Stimulated activated CD4-positive, alpha-beta T cell treated with anti-CD3 and anti-CD28 coated beads, Interleukin-1b, Interleukin-23, amount 100 ng/mL, for 48 hours (primary cell): ENCODE measurements at places on chromosomes 1 and 21.

GRCh38 chr1:181356505-181357340 is 126.6 kb upstream of the CACNA1E start:
- no peak for DNase-seq

- DNase-seq, result no peak
Measured at GRCh38 chr21:33238565-33239255, 9.0 kb downstream of the IFNAR2 start.

DNA sequence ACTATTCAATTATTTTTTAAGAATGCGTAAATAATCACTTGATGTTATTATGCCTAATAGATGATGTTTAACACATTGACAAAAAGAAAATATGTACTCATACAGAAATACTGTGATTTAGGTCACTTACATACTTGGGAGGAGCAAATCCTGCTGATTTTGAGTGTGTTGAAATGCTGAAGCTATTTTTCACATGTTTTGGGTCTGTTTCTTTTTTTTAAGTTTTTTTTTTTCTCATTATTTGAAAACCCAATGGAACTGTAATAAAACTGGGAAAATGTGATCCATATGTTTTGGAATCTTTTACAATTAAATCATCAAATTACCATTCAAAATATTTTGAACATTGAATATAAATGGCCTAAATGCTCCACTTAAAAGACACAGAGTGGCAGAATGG is 366.2 kb upstream of the ADAMTS5 start:
- DNase-seq, result no peak

DNA sequence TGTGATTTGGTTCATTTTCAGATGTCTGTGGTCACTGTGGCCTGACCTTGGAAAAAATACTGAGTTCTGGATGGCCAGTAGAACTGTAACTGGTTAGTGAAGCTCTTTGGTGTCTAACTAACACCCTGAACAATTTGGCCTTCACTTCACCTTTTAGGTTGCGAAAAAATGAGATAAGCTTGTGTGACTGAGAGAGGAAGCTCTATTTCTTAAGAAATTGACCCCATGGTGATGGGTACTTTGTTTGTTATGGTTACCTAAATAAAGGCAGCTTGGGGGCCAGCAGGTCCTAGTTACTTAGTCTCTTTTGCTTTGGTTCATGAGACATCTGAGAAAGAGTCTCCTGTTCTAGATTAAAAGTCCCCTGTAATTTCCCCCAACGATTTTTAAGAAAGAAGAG is 181.6 kb downstream of the ZNF326 start:
- no peak for DNase-seq

- no peak for DNase-seq
Measured at GRCh38 chr21:16891821-16892220, 621.0 kb upstream of the CXADR start.

DNA sequence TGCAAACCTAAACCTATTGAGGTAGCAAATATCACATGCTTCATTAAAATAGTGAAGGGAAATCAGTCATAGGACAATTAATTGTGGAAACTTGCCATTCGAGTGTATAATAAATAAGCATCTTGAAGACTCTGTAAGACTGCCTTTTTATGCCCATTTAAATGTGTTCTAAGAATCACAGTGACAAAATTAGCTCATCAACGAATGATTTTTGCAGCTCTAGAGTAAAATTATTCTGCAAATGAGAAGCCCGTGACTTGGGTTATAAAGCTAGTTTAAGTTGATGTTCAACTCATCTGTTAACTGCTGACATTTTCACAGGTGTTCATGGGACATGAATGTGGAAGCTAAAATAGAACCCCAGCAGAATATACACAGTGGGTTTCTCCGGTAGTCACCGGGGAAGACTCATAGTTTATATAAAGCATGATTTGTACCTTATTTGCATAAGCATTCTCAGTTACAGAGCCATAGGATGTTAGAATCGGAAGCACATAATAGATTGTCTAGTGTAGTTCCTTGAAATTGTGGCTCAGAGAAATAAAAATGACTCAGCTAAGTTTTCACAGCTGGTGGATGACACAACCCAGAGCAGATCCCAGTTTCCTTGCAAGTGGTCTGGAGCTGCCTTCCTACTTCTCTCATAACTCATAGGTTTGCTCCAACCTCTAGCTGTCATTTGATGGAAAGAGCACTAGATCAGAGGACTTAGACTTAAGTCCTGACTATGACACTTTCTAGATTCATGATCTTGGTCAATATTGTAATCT is 107.3 kb downstream of the UCHL5 start:
- no peak for DNase-seq

DNA sequence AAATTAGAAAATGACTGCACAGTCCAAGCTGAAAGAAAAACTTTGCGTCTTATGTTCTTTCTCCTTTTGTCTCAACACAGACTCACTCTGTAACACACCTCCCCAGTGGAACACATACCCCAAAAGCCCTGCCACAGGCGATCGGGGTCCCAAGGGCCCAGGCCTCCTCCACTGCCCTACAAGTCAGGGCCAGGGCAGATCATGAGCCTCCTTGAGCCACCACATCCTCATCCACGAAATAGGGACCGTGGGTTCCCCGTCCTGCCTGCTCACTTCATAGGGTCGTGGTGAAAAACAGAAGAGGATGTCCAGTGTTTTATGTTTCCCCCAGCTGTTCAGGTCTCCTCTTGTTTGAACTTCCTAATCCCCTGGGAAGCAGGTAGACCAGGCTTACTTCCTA is 116.7 kb downstream of the KCNN3 start:
- no peak for DNase-seq

- no peak for DNase-seq
Measured at GRCh38 chr1:55868026-55868425, 652.9 kb upstream of the USP24 start.

- DNase-seq, result no peak
Measured at GRCh38 chr1:243984788-243985187, 66.3 kb upstream of the ZBTB18 start.

DNA sequence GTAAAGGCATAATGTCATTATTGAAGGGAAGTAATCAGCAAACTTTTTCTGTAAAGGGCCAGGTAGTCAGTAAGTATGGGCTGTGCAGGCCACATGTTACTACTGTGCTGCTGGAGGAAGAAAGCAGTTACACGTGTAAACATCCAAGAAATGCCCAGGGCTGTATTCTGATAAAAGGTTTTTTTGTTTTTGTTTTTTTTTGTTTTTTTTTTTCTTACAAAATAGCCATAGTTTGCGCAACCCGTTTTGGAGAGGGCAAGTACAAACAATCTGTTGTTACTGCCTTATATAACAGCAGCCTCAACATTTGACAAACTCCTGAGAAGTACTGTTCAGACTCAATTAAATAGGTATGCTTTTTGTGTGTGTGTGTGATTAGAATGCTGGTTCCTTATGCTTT is 26.7 kb upstream of the MTMR11 start:
- no peak for DNase-seq

DNA sequence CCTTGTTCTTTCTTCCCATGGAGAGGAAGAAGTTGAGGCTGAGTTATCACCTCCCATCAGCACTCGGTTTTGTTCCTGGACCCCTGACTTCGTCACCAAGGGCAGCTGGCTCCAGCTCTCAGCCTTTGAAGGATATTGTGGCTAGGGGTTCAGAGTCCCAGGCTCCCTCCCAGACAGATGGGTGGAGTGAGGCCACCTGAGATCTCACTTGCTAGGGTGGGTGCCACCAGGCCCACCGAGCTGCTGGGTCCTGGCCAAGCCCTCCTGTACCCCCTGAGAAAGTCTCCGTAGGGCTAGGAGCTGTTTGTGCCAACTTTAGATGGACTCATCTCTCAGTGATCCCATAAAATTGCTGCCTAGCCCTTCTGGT is 6.9 kb downstream of the MX2 start:
- no peak for DNase-seq

DNA sequence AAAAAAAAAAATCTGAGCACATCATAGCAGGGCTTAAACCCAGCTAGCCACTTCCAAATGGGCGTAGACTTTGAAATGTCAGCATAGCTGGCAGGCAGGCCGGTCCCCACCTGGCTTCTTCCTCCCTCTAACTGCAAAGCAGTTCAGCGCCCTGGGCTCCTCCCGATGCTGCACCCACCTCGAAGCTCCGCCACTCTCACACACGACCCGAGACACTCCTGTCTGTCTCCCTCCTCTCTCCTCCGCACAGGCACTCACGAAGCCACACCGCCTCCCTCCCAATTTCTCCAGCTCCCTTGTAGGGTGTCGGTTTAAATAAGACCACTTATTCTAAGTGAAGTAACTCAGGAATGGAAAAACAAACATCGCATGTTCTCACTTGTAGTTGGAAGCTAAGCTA is 301.3 kb downstream of the NPHP4 start:
- no peak for DNase-seq

DNA sequence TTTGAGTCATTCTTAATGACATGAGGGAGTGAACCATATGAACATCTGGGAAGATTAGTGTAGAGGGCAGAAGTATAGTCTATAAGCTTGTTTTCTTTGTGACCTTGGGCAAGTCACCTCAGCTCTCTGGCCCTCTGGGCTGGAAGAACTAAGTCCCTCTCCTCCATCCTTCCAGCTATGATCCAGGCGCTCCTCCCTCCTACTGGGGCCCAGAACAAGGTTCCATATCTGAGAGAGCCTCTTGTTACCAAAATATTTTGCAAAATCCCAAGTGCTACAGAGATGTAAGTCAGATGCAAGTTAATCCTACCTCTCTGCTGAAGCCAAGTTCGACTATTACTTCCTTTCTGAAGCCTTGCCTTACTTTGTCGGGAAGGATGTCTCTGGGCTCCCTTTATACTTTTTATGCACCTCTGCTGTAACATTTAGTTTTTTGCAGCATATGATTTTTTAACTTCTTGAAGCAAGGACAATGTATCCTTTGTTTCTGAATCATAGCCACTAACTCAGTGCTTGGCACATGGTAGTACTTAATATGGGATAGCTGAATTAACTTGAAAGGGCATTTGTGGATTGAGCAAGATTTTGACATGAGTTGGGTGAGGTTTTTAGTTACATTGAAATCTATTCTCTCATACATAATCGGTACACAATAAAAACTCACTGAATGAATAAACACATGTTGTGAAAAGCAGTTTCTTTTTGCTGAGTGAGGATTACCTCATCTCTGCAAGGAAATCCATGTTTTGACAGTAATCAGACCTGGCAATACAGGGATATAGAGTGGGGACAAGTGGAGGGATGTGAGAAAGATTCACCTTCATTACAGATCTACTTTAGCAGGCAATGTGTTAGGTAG is 54.7 kb upstream of the BEND5 start:
- no peak for DNase-seq

- DNase-seq, result no peak
Measured at GRCh38 chr1:171220581-171221054, 27.7 kb upstream of the FMO1 start.

DNA sequence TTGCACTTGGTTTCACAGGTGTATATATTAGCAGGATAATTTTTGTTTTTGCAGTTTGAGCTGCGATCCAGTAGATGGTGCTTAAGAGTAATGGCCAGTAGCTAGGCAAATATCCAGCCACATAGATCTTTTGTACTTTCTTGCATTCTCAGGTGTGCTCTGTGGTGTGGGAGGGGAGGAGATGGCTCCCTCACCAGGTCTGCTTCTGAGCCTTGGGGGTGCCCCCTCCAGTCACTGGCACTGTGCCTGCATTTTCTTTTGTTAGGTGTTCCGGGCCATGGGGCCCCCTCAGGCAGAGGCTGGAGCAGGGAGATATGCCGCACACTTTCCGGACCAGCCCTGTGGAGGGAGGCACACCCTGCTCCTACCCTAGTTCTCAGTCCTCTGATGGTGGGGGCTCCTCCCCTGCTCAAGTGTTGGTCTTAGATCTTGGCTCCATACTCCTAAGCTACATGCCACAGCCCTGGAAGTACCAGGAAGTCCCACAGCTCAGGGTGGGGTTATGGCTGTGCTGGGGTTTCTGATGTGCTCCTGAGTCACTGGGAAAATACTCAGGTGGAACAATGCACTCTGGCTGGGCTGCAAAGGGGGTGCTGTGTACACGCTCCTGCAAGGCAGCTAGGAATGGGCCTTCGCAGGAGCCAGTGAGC is 197.6 kb upstream of the DMRTA2 start:
- DNase-seq, result no peak

GRCh38 chr21:36260802-36261201 is 59.2 kb upstream of the MORC3 start:
- DNase-seq, result no peak

GRCh38 chr1:110003747-110004428 is 19.3 kb downstream of the AHCYL1 start:
- peak; percentile 63 for DNase-seq

GRCh38 chr1:12426030-12426429 is 192.0 kb downstream of the DHRS3 start:
- DNase-seq, result no peak
